ENCODE measurements at places on chromosomes 7 and 10.

DNA sequence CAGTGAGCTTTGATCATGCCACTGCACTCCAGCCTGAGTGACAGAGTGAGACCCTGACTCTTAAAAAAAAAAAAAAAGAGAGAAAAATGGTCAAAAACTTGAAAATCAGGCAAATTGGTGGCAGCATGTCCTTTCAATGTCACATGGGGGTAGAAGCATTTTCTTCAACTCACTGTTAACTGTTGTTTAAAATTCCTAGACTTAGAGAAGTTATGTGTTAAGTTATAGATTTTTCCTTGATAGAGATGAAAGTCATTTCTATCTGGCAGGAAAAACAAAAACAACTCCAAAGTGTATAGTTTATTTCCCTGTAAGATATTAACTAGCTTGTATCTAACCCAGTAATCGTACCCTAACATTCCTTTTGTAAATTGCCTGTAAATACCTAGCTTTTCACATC, 26.8 kb downstream of the LYZL2 start:
- no peak for DNase-seq

GRCh38 chr10:93598157-93598556, 2.9 kb downstream of the RBP4 start:
- DNase-seq = no peak

GRCh38 chr7:92034116-92034515, 93.5 kb downstream of the AKAP9 start:
- DNase-seq = no peak

- no peak for DNase-seq
These were observed 527.3 kb upstream of the SEMA3D start for GRCh38 chr7:85714043-85714578.

GRCh38 chr10:110788620-110789385, 82.9 kb upstream of the PDCD4 start:
- no peak for DNase-seq

DNA sequence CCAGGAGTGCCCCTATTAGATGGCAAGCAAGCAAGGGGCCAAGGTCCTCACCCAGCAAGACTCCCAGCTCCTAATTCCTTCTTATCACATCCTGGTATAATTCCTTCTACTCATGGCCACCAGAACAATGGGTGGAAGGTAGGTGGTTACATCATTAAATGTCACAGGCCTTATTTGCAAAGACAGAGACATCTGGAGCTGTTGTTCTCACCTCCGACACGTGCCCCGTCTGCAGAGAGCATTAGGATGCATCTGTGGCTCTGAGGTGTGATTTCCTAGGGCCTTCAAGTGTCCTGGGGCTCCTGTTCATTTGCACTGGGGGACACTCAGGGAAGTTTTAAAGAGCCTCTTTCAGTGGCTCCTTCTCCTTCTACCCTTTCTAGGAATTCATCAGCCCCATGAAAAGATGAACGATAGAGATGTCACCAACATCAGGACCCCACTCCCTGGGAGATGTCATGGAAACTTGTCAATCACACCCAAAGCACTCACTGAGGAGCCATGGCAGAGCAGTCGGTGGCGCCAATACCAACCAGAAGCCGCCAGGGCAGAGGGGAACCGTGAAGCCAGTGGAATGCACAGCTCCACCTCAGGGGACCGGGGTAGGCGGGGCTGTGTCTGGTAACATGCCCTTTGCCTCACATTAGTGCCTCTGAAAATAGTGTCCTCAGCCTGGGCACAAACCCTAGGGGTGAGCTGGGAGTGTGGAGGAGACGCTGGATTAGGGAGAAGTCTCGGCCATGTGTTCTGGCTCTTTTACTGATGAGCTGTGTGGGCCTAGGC, 2.9 kb upstream of the ATP6V0E2 start:
- no peak for DNase-seq

DNA sequence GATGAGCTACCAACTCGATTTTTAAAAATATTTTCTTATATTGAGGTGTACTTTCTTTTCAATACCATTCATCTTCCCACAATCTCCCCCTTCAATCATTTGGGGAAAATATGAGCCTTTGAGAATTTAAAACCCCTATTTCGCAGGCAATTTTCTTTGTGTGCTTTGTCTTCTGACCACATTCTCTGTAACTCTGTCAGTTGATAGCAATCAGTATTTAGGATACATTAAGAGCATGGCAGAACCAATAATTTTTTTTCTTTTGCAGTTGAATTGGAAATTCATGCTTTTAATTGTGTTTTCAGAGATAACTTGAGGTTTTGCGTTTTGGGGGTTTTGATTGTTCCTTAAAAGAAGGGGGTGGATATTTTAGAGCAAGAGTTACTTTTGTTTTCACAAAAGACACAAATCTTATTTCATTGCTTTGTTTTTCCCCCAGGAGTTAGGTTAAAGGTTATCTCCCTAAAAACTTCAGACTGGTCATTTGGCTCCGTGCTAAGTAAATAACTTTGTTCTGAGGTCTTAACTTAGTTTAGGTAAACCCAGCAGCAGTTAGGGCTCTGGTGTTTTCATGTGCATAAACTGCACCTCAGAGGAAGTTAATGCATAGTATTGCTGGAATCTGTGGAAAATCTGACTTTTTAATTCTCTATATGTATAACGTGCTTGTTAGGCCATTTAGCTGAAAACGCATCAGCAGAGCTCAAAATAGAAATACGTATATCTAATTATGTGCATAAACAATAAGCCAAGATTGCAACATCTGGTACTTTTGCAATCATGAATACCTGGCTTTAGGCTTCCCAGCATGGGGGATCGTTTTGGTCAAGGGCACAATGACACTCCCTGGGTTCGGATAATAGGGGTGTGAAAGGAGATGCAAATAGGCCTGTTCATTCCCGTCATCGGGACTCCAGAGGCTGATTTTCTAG, 676.4 kb upstream of the ANKRD30A start:
- no peak for DNase-seq

DNA sequence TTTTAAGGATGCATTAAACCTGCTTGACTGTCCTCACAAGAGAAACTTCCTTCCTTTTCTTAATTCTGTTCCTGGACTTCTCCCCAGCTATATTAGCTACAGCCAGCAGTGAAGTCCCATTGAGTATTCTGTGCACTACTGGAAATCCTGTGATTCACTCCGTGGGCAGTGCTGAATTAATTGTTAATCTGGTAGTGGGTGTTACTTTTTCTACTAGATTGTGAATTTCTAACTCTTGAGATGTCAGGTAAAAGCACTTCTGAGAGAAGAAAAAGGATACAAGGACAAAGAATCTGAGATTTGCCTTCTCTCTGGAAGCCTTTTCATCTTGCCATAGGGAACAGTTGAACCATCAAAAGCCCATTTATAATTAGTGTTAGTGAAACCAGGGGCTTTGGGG, 33.9 kb downstream of the CYCS start:
- DNase-seq = no peak

DNA sequence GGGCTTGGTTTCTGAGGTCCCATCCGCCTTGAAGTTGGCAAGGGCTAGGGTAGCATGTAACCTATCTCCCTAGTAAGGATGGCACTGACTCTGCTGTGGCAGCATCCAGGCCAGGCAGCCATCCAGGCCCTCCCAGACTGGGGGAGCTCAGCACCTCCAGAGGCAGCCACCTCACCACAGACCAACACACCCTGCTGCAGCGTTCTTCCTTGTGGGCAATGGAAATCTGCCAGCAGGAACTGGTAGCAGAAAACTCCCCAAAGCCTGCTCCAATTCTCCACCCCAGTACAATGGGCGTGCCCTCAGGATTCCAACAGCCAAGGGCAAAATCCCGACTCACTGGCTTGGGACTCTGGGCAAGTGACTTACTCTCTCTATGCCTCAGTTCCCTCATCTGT, 27.5 kb downstream of the DLG5 start:
- no peak for DNase-seq

DNA sequence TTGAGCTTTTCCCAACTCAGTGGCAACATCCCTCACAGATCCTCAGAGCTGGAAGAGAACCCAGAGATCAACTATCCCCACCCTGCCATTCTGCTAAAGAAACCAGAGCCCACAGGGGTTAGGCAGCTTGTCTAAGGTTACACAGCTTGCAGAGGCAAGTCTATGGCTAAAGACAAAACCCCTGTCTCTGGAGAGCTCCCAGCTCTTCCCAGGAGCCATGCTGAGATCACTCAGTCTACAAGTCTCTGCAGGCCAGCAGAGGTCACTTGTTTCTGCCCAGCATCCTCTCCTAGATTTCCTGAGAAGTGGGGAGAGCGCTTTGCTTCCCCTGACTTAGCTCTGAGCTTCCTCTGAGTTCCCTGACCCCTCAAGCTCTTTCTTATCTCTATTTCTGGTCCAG, 28.5 kb upstream of the LOXL4 start:
- no peak for DNase-seq

DNA sequence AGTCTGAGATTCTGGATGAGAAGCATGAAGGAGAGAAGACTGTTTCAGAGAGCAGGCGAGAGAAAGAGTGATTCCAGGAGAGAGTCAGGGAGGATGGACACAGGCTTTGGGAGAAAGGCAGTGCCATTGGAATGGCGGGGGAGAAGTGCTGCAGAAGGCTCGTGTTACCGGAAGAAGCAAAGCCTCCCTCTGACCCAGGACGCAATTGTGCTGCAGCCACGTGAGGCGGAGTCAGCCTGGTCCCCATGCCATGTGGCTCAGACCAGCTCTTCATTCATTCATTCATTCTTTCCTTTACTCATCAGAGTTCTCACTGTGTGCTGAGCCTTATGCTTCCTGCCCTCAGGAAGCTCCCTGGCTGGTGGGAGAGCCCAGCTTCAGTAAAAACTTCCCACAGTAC, 49.2 kb upstream of the COL13A1 start:
- DNase-seq = no peak

DNA sequence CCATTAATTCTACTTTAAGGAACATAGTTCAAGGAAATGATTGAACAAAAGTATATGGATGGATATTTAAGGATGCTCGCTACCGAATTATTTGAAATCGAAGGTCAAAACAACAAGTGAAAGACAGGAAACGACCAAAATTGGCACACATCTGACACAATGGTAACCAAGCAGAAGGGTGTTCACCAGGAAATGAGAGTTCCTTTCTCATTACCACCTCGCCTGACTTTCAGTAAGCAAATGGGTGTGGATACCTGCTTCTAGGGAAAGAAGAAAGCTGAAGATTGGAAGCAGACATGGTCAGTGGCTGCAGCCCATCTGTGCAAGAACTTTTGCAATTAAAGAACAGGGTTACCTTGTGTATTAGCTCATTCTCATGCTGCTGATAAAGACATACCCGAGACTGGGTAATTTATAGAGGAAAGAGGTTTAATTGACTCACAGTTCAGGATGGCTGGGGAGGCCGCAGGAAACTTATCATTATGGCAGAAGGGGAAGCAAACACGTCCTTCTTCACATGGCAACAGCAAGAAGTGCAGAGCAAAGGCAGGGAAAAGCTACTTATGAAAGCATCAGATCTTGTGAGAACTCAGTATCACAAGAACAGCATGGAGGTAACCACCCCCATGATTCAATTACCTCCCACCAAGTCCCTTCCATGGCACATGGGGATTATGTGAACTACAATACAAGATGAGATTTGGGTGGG, 6.2 kb upstream of the TMEM273 start:
- no peak for DNase-seq

GRCh38 chr10:79044036-79044632, 24.6 kb upstream of the ZMIZ1 start:
- no peak for DNase-seq

- DNase-seq = no peak
These were observed 741 bp downstream of the GPR85 start for GRCh38 chr7:113085781-113086390.

- DNase-seq = no peak
These were observed 145.3 kb downstream of the RPS24 start for GRCh38 chr10:78178940-78179339.

Data from NCI-H510A (cell line).